ENCODE measurements at places on chromosomes 2 and 18.

DNA sequence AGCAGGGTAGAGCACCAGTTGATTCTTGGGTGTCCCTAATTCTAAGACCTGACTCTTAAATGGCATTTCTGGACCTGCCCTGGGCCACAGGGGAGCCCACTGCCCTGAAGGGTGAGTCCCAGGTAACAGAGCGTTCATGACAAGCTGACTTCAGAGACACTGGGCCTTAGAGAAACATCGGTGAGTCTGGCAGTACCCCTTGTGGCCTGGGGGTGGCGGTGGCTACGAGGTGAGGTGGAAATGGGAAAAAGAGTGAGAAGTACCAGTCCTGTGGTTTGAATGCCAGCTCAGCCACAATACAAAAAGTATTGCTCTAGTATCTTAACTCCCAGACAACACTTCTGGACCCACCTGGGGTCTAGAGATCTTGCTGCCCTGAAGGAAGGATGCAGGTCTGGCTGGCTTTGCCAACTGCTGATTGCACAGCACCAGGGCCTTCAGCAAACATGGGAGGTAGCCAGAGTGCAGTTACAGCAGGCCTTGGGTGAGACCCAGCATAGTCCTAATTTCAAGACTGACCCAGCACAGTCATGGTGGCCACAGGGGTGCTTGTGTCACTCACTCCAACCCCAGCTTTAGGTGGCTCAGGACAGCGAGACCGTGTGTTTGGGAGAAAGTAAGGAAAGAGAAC, 44.5 kb downstream of the USP34 start:
- peak; percentile 33 for DNase-seq

DNA sequence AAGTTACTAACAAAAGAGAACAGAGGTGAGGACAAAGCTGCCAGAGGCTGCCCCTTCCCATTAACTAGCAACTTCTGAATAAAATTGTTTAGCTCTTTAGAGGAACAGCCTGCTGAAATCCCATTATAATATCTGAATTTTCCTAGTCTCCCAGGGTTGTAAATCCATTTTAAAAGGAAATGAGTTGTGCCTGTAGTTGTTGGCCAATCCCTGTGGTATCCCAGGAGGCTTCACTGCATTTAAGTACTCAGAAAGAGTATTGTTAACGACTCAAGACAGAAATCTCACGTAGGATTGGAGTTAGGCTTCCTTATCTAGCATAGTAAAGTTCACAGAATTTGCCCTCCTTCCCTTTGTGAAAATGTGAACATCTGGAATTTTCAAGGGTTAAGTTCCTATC, 8.9 kb downstream of the LAPTM4A start:
- no peak for DNase-seq

DNA sequence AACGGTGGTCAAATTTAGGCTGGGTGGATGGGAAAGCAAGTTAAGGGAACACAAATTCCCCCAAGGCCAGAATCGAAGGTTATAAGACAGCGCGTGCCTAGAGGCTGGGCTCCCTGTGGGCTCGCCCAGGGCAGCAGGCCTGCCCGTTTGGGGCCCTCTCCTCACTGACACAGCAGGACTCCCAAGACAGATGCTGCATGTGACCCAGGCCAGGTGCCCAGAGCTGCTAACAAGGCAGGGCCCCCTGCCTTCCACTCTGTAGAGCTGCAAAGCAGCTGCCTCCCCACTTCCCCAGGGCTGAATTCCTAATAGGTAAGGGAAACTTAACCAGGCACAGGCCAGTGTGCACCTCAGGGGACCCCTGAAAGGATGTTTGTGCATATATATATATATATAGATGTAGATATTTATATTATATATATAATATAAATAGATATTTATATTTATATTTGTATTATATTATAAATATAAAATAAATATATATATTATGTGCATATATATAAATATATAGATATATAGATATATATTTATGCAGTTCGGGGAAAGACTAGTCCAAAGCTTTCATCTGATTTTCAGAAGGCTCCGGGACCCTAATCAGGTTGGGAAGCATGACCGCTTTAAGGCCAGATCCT, 43.7 kb downstream of the TMEM37 start:
- DNase-seq, result no peak

GRCh38 chr2:191618046-191618780, 59.7 kb upstream of the NABP1 start:
- no peak for DNase-seq

DNA sequence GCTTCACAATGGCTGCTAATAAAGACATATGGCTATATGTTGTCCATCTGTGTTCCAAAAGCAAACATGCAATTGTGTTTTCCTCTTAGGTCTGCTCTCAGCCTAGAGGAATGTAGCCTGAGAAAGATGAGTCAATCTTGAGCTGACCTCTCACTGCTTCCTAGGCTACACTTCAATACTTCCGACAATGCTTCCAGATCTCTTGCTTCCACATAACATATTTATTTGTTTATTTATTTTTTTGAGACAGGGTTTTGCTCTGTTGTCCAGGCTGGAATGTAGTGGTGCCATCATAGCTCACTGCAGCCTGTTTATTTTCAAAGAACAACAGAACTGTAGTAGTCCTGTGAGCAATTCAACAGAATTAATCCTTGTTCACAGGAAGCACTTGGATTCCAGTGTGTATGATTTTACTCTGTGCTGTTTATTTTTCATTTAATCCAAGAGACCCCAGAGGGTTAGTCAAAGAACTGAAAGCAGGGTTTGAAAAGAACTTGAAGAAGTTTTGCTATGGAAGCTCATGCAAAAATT, 437.9 kb downstream of the TXNL1 start:
- DNase-seq, result peak; percentile 87

- DNase-seq, result no peak
These were observed 38.7 kb downstream of the MAP4K4 start for GRCh38 chr2:101736233-101736632.

GRCh38 chr18:12304351-12305210, 3.5 kb upstream of the TUBB6 start:
- no peak for DNase-seq

GRCh38 chr2:4903656-4904348, 788.4 kb upstream of the SOX11 start:
- DNase-seq, result no peak

GRCh38 chr2:73333564-73333963, 40.2 kb upstream of the EGR4 start:
- no peak for DNase-seq

DNA sequence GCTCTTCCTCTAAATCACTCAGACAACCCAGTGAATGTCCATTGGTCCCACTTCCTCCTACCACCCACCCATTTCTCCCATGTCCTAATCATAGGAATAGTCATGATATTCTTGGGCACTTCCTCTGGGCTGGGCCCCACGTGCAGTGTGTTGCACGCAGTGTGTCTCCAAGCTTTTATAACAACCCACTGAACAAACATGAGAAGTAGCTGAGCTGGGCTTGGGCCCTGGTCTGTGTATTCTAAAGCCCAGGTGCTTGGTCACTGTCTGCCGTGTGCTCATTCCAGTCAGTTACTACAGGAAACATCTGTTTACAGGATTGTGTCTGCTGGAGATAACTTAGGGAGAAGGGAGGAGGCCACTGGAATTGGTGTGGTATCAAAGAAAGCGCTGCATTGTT, 64.2 kb upstream of the THOC1 start:
- no peak for DNase-seq

DNA sequence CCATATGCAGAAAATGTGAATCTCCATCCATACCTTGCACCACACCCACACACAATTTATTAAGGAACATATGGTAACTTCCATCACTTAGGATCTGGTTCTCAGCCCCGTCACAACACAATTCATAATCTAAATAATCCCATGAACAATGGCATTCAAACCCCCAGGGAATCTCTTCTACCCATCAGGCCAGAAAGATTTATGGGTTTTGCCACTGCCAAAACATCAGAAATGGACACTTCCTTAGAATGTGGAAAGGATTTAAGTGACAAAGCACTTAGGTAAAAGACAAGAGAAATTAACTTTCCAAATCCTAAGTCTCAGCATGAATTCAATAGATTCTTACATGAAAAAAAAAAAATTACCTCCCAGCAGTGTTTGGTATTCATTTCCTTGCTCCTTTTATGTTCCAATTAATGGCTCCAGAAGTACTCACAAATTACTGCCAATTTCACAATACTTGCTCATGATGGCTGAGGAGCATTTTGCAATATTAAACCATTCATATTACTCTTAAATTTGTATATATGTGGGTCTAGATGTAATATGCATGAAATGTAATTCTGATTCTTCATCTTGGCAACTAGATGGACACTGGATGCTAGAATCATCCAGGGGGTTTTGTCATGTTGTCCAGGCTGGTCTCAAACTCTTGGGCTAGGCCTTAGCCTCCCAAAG, 56.5 kb upstream of the TMEM247 start:
- DNase-seq, result peak; percentile 22

GRCh38 chr2:73091164-73091563, 19.7 kb upstream of the SFXN5 start:
- DNase-seq, result no peak

DNA sequence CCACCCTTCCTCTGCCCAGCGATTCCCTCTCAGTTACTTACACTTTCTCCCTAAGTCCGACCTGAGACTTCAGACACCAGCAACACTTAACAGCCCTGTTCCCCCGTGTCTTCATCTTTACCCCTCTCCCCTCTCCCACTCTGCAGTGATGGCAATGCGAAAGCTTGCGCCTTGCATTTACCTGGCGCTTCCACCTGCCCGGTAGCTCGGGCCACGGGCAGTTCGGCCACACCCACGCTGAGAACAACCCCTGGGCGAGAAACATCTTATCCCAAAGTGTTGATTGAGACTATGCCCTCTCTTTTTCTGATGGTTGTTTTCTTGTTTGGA, 558 bp downstream of the DNAJC10 start:
- no peak for DNase-seq

DNA sequence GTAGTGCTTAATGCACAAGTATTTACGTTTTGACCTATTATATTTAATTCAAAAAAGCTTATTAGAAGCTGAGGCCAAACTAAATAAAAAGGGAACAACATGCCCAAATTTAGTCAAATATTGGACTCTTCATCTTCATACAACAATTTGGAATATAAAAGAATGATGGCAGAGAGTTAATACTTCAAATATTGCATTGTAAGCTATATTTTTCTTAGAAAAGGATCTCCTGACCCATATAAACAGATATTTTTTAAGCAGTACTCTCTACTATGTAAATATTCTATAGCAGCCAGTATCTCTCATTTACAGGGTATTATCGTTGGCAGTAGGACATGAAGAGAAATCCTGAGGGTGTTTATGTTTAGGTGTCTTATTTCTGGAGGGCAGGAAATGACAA, 531.2 kb downstream of the NYAP2 start:
- peak; percentile 17 for DNase-seq

GRCh38 chr2:65055422-65056214, 598 bp upstream of the CEP68 start:
- no peak for DNase-seq

DNA sequence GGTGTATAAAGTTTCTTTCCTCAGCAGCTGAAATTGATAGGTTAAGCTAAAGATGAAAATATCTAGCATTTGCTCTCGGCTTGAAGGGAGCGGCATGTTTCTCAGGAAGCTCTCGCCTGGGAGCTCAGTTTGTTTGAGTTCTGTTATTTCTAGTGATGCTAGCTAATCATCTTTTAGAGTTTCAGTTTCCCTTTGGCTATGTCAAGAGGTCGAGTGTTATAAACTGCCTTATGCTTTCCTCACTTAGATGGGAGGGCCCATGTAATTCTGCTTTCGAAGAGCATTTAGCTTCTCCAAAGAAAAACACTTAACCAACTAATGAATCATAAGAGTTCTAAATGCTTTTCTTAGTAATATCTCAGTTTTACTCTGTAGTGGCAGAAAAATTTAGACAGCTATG, 33.6 kb downstream of the PLCL1 start:
- DNase-seq, result peak; percentile 38

- DNase-seq, result no peak
These were observed 49.1 kb upstream of the CPO start for GRCh38 chr2:206890179-206890578.

- DNase-seq, result no peak
These were observed 648 bp upstream of the LYPD6B start for GRCh38 chr2:149037851-149038250.

- DNase-seq, result no peak
These were observed 138.0 kb downstream of the HAUS1 start for GRCh38 chr18:46242183-46242582.

GRCh38 chr2:240121190-240121589, 14.9 kb downstream of the COPS9 start:
- no peak for DNase-seq

Measured in HCEC 1CT (cell line).